ENCODE measurements at places on chromosomes 11 and 22. TPM values are rescaled to one million over a fixed set of nuclear protein-coding genes. Genes with fewer than 3 reads are reported as not detected.

The MRPL17 gene
- total RNA-seq = 82.5 TPM

The FOSL1 gene
- total RNA-seq = 29.0 TPM

The SLC22A6 gene
- total RNA-seq = not detected

The SEPTIN3 gene
- total RNA-seq = 3.6 TPM

The MYEOV gene
- 192 TPM for total RNA-seq

The TIMM10 gene
- 165 TPM for total RNA-seq

The SCGB1D2 gene
- total RNA-seq = not detected

The CNIH2 gene
- 11.6 TPM for total RNA-seq

The OR51B2 gene
- total RNA-seq = not detected

The RPL3 gene
- total RNA-seq = 1,141 TPM

The CUL5 gene
- 62.3 TPM for total RNA-seq

The ACTN3 gene
- total RNA-seq = not detected

The KIF18A gene
- total RNA-seq = 103 TPM

The OR5AK2 gene
- not detected for total RNA-seq

The ADORA2A gene
- total RNA-seq = 10.9 TPM

The INPP5J gene
- 4.8 TPM for total RNA-seq

DNA sequence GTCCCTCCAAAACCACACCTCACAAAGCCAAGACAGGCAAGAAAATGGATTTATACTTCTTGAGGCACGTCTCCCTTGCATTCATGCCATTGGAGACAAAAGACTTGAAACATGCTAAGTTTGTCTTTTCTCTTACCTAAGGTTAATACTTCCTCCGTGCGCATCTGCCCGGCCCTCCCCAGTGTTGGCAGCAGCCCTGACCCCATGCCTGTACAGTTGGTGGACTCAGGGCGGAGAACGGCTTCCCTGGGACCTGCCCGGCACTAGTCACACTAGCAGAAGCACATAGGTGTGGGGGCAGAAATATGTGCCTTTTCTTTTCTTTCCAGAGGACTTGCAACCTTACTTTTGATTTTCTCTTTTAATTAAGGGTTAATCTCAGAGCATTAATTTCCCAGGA, 45.2 kb upstream of the FLI1 start:
- DNase-seq = no peak

- DNase-seq = no peak
Measured at GRCh38 chr22:17858033-17858432, 83.8 kb upstream of the BID start.

DNA sequence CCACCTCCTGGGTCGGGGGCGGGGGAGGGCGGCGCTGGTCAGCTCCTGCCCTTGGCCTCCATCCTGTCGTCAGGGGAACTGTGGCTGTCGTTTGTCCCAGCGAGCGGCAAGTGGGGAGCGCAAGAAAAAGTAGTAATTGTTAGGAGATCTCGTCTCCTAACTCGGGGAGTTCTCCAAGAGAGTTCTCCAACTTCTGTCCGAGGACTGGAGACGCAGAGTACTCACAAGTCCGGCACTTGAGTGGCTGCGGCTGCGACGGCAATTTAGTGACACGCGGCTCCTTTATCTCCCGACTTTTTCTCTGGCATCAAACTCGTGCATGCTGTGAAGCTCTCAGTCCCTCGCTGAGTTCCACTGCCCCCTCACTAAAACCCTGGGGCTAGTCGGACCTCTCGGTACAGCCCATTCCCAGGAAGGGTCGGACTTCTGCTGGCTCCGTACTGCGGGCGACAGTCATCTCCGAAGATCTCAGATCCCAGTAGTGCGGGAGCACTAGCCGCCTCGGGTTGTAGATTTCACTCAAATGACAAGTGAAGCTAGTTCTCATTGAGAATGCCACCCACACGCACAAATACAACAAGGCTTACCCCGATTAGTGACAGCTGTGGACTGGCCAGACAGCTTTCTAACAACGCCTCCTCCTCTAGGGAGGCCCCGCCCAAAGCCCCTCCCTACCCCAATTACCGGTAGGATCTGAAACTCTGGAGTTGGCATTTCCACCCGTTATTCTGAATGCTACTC, at the start of gene PGR:
Gene PGR (minus strand): TSS at position 611 of the 741 bp plus-strand sequence. CDS start 743 bp downstream, outside the sequence.
- DNase-seq = peak; percentile 76

- DNase-seq = peak; percentile 31
Measured at GRCh38 chr11:35390737-35391682, 28.3 kb downstream of the SLC1A2 start.

- no peak for DNase-seq
Measured at GRCh38 chr11:115409691-115410220, 94.5 kb downstream of the CADM1 start.

GRCh38 chr11:66546368-66546965, at the start of gene ACTN3:
Gene ACTN3, plus strand, starts transcription at chr11:66546903. Its CDS starts 35 bp downstream, at chr11:66546938.
- peak; percentile 38 for DNase-seq

DNA sequence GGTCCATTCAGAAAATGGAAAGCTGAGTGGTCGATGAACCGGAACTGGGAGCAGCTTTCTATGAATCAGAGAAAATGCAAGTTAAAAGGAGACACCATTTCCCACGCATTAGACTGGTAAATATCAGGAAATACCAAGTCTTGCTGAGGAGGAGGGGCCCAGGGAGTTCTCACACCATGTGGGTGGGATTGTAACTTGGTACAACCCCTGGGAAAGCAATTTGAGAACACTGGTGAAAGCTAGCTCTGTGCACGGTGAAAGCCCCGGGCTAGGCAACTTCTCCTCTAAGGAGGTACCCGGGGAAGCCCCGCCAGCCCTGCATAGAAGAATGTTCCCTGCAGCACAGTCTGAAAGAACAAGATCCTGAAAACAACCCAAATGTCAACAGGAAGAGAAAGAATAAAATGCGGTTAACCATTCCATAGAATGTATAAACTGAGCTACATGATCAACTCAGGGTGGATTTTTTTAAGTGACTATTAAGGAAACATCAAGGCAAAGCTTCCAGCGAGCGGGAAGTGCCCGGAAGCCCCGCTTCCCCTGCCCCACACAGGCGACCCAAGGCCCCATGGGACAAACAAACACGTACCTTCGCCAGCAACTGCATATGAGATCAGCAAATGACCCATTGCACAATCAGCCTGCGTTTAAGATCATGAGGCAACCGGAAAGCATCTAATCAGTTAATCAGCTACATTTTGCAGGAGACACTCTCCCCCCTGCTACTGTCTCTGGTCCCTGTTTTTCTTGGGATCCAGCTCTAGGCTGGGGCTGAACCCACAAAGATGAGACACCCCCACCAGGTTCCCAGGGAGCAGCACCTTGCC, 11.3 kb downstream of the SHANK2 start:
- DNase-seq = peak; percentile 93

DNA sequence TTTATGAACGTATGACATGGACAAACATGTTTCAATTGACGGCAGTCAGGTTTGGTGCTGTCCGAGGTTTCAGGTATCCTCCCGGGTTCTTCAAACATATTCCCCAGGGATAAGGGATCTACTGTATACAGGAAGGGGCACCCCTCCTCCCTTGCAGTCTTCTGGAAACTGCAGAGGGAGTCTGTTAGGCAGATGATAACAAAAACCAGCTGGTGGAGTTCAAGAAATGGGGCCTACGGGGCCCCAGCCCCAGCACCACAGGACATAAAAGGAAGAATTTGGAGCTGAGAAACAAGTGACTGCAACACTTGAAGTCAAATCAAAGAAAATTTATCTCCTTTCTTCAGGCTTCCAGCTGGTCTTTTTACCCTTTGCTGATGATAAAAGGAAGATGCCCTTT, 32.1 kb downstream of the SNU13 start:
- peak; percentile 65 for DNase-seq

DNA sequence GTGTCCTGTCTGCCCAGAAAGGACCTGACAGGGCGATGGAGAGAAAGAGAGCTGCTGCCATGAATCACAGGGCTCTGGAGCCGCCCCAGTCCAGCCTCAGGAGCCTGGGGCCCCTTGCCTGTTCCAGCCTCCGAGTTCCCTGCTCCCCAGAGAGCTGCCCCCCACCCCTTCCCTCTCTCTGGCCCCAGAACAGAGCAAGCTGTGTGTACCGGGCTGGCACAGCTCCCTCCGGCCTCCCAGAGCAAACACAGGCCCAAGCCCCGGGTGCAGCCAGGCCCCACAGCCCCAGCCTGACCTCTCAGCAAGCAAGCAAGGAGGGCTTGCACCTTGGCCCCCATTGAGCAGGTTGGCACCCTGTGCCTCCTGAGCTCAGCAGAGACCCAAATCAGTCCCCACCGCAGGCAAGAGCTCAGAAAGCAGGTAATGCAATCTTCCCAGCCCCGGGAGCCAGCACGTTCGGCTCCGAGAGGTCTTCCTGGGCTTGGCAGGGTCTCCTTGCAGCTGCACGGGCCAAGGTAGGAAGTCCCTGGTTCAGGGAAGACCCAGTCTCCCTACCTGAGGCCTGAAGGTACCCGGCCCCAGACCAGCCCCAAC, 1.4 kb downstream of the PACSIN3 start:
- DNase-seq = no peak

GRCh38 chr11:83006877-83007330, 64.8 kb downstream of the RAB30 start:
- DNase-seq = no peak

GRCh38 chr22:20014526-20015186, 2.0 kb downstream of the ARVCF start:
- DNase-seq = no peak

DNA sequence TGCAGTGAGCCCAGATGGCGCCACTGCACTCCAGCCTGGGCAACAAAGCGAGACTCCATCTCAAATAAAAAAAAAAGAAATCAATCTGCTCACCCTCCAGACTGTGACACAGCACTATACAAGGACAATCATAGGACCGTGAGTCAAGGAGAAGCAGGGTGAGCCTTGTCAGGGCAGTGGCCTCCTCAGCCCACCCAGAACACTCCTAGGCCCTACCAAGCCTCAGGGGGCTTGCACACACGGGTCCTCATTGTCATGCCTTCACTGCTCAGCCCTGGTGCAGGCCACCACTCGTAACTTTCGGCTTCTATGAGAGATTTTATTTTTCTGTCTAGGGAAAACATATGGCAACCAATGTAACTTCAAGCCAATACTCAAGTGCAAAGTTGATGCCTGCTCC, 35.8 kb downstream of the DGCR2 start:
- DNase-seq = no peak

DNA sequence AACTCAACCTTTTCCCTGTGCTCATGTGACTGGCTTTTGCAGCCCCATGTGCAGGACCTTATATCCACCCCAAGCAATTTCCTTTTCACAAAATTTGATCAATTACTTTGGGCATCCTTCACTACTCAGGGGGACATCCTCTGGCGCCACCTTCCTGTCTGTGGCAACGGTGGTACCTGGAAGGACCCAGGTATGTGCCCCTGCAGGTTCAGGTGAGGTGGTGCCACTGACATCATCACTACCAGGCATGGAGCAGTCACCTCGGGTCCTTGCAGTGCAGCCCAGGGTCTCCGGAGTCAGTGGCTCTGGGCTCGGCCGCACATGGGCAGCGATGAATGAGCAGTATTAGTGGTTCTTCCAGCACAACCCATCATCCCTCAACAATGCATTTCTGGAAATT, 37.7 kb upstream of the B3GAT1 start:
- no peak for DNase-seq

DNA sequence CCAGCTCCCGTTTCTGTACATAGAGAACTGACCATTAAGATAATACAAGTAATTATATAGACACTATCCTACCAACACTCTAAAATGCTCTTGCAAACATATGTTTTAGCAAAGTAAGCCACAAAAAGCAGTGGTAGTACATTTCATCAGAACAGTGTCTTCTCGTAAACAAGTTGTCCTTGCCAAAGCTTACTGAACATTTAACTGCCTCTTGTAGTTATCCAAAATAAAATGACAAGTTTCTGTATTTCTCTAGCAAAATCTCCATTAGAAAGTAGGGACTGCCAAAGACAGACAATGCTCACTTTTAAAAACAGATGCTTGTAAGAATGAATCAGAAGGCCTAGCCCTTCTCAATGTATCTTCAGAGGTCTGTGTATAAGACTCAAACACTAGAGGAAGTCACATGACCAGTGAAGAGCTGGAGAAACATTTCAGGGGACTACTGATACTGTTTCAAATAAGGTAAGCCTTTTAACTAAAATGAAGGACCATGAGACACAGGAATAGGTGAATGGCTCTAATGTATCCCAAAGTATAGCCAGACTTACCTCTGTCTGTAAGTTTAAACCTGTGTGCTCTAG, 7.8 kb upstream of the ZC3H12C start:
- no peak for DNase-seq

DNA sequence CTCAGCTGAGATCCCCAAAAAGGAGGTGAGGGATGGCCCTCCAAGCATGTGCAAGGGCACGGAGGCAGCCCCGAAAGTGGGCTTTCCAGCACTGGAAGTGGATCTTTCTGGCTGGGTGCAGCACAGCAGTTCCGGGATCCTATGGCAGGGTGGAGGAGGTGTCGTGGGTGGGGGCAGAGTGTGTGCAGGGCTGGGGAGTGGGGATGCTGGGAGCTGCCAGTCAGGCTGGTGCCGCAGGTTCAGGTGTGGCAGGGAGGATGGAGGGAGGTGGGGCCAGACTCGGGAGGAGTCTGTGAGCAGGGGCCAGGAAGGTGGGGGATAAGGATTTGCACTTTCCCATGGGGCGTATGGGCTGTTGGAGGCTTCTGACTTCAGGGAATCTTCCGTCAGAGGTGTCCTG, 60.2 kb downstream of the CACNA1I start:
- DNase-seq = no peak

DNA sequence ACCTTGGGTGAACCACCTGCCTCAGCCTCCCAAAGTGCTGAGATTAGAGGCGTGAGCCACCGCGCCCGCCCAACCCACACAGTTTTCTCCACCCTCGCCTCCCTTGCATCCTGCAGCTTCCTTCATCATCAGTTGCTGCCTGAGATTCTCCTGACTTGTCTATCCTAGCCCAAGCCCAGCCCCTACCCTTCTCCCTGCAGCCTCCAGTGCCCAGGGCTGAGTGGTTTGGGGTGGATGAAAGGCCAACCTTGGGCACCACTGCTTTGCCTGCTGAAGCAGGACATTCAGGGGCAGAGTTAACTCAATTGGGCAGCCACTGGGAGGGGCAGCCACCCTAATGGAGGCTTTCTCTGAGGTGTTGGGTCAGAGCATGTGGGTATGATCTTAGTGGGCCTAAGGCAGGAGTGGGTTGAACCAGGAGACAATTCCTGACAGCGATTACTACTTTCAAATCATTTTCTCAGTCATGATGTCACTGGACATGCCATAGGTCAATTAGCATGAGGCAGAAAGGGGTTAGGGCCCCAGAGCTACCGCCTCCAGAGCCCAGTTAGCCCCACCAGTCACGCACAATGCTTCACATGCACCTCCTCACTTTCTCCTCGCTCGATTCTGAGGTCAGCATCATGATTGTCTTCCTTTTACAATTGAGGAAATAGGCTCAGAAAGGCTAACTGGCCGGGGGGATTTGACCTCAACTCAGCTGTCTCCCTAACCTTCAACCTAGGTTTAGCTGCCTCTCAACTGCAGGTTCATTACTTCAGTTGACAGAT, 1.0 kb upstream of the FKBP2 start:
- no peak for DNase-seq

- DNase-seq = no peak
Measured at GRCh38 chr11:45597097-45597496, 68.3 kb downstream of the CHST1 start.

DNA sequence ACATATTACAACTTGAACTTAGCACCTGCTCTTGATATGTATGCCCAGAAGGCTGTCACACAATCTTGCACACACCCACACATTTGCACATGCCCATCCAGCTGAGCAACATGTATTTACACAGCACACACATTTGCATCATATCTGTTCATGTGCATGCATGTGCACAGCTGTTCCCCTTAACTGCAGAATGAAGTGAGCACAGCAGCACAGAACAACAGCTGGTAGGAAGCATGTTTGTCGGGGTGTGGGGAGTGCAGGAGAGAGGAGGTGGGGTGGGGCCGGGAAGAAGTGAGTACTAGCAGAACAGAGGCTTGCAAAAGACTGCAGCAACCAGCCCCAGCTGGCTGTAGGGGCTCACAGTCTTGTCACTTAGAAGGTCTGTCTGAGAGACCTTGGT, 296.5 kb downstream of the KIRREL3 start:
- DNase-seq = no peak

All from A673 (cell line).